Omental fat pad (tissue), 4 donors: ENCODE measurements at places on chromosomes 5 and 9.

- no peak for DNase-seq
These were observed 24.3 kb downstream of the THBS4 start for GRCh38 chr5:80059354-80059980.

- no peak for DNase-seq
These were observed 51.0 kb downstream of the IRF1 start for GRCh38 chr5:132439521-132440089.

DNA sequence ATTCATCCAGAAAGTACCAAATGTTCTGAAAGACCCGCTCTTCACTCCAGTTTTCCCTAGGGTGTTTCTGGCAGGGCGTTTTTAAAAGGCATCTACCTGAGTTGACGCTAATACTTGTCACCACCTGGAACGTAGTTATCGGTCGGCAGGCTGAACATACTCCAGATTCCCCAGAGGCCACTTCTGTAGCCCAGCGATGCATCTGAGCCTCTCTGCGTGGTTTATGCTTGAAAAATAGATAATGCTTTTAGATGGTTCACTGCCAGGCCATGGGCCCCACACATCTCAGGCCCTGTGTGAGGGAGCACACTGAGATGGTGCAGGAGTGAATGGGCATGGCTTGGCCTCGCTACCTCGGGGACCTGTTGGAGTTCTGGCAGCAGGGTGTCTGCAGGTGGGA, 33.0 kb upstream of the NCS1 start:
- DNase-seq: no peak

GRCh38 chr5:3058942-3059341, 307.5 kb upstream of the IRX2 start:
- no peak for DNase-seq

DNA sequence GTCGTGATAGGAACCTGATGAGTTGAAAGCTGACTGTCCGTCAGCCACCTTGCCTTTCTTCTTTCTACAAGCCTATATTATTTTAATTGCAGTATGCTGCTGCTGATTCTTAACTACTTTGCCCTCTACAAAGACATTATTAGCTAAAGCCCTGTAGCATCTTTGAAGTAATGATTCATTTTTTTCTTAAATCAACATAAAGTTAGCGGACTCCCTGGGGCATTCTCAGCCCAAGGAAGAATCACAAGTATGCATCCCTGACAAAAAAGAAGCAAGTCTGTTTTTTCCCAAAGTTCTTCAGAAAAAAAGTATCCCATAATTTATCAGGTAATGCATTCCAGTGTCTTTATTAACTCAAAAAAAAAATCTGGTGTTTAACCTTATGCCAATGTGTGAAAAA, 69.5 kb upstream of the TAS2R1 start:
- DNase-seq: no peak

DNA sequence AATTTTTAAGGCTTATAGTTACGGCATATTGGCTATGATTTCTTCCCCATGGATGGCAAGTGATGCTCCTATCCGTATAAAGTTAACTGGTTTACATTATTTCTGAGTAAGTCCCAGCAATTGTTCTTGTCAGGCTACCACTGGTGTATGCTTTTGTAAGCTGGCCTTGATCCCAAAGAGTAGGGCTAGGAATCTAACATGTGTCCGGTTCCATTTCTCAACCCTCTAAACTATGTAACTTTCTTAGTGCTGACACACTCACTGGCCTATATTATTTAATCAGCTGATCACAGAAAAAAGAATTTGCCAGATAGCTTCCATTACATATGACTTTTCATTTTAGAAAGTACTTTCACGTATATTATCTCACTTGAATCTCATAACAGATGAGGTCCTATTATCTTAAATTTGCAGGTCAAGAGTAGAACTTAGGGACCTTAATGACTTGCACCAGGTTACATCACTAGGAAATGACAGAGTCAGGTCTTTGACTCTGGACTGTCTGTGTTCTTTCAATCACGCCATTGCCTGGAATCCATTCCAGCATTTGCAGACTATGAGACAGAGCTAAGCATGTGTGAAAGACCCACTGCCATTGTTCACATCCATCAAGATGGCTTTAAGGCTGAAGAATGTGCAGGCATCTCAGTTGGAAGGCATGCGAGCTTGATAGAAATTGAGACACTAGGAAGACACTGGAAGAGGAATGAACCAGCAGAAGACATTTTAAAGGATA, 362.9 kb downstream of the ARRDC3 start:
- DNase-seq: no peak

DNA sequence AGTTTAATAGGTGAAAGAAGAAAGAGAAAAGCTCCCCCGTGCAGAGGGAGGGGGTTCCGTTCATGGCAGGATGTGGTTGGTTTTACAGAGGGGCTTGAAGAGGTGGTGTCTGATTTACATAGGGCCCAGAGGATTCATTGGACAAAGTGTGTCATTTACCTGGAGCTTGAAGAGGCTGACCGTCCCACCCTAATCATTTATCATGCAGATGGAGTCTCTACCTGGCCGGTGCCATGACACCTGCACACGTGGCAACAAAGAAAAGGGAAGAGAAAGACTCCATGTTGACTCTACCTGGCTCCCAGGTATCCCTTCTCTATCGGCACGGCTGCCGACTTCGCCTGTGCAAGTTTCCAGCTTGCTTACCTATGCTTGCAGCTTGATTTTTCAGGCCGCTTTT, 35.3 kb upstream of the PRRC2B start:
- DNase-seq: no peak

GRCh38 chr5:74017112-74017511, 391.1 kb downstream of the ARHGEF28 start:
- DNase-seq: no peak
